ENCODE measurements at places on chromosomes 4 and X. TPM values are rescaled to one million over a fixed set of nuclear protein-coding genes. Genes with fewer than 3 reads are reported as not detected.

DNA sequence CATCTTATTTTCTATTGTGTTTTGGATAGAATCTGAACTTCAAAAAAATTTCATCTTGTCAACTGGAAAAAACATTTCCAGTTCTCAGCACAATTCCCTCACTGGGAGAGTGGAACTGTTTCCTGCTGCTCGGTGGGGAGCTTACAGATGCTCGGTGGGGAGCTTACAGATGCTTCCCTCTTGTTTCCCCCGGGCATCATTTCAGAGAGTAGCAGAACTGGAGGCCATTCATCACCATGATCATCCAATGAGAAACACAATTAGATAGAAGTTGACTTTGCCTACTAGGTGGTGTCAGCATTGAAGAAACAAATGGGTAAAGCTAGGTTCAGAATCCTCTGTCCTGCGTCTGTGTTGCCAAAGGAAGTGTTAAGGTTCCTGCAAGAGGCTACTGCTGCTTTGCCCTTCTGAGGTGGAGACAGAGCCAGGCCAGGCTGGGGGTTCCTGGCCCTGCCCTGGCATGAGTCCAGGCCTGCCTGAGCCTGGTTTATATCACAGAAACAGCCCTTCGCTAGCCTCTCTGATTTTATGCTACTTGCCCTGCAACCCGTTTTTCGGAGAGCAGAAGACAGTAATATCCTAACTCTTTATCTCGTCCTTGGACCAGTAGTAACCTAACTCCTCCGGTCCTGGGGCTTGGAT, 70.6 kb downstream of the TAPT1 start:
- no peak for DNase-seq

DNA sequence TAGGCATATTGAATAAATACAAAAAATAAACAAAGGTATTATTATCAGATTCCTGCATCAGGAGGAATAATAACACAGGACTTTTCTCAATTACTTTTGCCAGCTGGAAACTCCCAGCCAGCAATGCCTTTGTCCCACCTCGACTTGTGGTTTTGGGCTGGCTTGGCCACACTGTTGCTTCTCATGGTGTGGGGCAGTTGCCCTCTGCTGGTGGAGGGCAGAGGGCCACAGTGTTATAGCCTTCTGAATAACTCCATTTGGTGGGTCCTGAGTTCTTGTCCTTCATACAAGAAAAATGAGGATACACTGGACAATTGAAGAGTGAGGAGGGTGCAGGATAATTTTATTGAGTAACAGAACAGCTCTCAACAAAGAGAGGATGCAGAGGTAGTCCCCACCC, 1206.0 kb upstream of the ADGRL3 start:
- DNase-seq, result no peak

DNA sequence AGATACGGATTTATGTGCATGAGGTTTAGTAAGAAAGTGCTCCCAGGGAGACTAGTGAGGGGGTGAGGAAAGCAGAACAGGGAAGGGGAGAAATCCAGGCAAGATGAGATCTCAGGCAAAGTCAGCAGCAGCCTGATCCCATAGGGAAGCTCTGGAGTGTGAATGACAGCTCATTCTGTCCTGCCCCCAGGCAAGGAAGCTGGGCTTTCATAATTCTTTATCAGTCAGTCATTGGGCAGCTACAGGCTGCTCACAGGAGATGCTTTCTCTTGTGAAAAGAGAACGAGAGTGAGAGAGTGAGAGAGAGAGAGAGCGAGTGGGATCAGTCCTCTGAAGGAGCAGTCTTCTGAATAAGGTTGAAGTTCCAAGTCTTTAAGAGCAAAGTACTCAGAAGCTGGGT, 48.1 kb downstream of the SRPX start:
- DNase-seq, result no peak

DNA sequence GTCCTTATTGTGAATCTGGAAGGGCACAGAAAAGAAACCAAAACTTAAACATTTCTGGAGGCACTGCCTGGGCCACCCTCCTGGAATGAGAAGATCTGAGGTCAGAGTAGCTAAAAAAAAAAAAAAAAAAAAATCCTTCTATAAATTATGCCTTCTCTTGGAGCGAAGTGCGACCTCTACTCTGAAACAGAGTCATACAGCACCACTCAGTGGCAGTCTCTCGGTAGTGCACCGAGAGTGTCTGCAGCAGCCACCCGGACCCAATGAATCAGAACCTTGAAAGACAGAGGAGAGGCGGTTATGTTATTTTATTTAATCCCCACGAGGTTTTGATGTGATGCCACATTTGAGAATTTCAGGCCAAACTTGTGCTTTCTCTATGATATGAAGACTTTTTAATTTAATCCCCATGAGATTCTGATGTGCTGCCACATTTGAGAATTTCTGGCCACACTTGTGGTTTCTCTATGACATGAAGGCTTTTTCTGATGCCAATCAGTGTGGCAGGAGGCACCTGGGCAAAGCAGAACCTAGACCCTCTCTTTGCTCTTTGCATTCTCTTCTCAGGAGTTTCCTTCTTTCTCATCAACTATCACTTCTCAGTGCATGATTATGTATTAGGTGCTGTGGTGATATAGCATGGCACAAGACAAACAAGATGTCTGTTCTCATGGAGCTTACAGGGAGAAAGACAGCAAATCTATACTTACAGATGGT, 5.6 kb upstream of the CT47C1 start:
- peak; percentile 77 for DNase-seq

DNA sequence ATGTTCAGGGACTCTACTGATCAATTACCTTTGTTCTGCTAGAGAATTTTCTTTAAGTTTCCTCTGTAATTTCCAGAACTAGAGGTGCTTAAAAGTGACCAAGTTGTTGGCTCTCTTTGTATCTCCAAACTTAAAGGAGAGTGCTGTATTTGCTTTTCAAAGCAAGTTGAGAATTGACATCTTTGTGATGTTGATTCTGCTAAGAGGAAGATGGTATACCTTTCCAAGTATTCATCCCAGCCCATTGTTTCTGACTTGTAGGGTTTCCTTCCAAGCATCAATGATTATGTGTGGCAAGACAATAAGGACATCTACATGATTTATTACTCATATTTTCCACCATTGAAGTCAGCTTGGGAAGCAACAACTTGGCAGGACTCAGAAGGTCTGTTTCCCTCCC, 190.6 kb downstream of the GC start:
- DNase-seq, result no peak

DNA sequence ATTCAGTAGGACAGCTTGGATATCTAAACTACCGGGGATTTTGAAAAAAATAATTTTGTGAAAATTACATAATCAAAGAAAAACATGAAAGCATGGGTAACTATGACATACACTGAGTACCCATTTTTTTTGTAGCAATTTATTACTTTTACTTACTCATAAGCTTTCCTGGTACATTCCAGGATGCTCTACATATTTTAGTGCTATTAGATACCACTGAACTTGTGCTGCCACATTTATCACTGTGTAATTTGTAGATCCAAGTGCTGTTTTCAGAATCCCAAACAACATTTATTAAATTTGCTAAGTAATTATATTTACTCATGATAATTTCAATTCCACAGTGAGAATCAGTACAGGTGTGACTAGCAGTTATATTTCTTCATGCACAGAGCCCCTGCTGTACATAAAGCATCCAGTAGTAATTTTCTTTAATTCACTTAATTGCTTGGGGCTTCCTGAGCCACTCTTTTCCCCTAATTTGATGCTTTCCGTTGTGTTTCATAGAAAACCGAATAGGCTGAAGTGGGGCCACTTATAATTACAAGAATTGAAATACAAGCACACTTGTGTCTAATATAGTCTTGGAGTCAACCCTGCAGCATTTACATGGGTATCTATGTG, 2254.4 kb downstream of the ARAP2 start:
- no peak for DNase-seq

GRCh38 chr4:99825272-99825671, 8.6 kb downstream of the DAPP1 start:
- DNase-seq, result no peak

Gene HUWE1
- 12.3 TPM for polyA plus RNA-seq

Gene FGF13
- 3.7 TPM for polyA plus RNA-seq

Gene ZNF711
- polyA plus RNA-seq, result 0.60 TPM

Gene PABPC4L
- not detected for polyA plus RNA-seq

Gene DAPP1
- 3.0 TPM for polyA plus RNA-seq

Gene BEX5
- 1.6 TPM for polyA plus RNA-seq

Gene DACH2
- not detected for polyA plus RNA-seq
